ENCODE measurements at places on chromosomes 11 and 22. TPM values are rescaled to one million over a fixed set of nuclear protein-coding genes. Genes with fewer than 3 reads are reported as not detected.
A peak's percentile ranks its signal among the peaks of the same experiment; 100 is the strongest.

DNA sequence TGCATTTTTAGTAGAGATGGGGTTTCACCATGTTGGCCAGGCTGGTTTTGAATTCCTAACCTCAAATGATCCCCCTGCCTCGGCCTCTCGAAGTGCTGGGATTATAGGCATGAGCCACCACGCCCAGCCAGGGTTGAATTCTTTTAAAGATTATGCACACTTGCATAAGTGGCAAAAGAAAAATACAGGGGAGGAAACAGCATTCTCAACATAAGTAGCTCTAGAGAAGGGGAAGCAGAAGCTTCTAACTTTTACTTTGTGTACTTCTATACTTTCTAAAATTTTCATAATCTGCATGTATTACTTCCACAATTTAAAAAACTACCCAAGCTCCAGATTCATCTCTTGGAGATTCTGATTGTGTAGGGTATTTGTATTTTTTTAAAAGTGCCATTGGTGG is 108.0 kb downstream of the SLC1A2 start:
- no peak for DNase-seq

GRCh38 chr11:124977006-124977405 is 23.0 kb downstream of the CCDC15 start:
- DNase-seq: no peak

- no peak for DNase-seq
Observed at GRCh38 chr11:55719608-55720160, 53.6 kb upstream of the OR5D13 start.

- peak; percentile 66 for DNase-seq
Observed at GRCh38 chr11:67033661-67034166, 10.8 kb downstream of the SYT12 start.

DNA sequence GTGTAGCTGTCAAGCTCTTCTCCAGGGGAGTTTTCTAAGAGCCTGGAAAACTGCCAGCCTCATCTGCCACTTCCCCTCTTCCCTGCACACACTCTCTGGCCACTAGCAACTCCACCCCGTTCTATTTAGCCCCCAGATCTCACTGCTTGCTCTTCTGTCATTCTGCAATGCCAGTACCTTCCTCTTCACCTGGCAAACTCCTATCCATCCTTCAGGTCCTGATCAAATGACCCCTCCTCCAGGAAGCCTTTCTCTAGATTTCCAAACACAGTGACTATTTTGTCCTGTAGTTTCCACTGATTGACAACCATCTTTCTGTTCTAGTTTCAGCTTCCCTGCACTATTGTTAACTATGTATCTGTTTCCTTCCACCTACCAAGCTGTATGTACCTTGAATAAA is 437.7 kb downstream of the SOX6 start:
- DNase-seq: no peak

GRCh38 chr11:3905080-3905953 is 49.9 kb downstream of the STIM1 start:
- DNase-seq: peak; percentile 64

GRCh38 chr11:45895553-45896259 is 10.3 kb downstream of the MAPK8IP1 start:
- no peak for DNase-seq

DNA sequence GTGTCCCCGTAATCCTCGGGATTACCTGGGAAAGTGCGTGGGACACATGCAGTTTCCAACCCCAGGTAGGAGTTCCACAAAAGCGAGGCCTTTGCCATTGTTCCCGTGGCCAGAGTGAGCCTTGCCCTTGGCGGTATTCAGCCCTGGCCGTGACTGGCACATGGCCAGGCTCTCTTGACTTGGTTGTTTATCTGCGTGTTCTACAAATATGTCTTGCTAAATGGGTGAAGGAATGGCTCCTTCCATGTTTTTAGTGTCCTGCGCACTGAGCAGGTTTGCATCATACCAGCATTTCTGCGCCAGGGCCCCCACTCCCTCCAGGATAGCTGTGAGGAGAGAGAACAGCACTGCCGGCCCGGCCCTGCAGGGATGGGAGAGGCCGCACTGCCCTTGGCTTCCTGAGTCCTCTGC is 20.0 kb downstream of the POLR3H start:
- DNase-seq: peak; percentile 93

- DNase-seq: no peak
Observed at GRCh38 chr11:77270921-77271320, 30.6 kb downstream of the GDPD4 start.

DNA sequence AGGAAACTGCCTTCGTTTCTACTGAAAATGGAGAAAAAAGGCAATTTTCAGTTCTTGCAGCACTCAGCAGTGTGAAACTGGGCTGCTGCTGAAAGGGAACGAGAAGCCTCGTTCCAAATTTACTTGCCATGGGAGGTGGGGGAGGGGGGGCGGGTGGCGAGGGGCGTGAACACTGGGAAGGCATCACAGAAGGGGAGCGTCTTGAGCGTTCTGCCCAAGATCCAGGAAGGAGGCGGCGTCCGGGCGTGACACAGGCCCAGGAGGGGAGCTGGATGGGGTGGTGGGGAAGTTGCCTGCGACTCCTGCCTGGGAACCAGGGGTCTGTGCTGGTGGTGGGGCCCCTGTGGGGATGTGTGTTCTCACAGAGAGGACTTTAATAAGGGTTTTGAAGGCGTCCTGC is 213.5 kb downstream of the CTTN start:
- DNase-seq: no peak

- DNase-seq: no peak
Observed at GRCh38 chr11:45884596-45885185, 760 bp upstream of the MAPK8IP1 start.

DNA sequence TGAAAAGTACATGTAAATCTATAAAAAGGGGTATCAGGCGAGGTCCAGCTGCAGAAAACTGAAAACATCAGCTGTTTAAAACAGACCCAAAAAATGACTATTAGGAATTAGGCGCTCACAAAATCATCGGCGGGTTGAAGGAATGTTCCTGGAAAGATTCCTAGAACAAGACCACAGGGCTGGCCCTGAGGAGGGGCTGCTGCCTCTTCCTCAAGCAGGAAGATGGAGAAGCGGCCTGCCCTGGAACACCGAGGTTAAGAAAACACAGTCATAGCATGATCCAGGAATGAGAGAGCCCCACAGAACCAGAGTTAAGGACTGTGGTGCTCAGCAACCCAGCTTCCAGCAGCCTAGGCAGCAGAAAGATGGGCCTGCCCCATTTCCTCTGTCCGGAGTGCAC is 78.4 kb downstream of the C11orf91 start:
- no peak for DNase-seq

GRCh38 chr11:27421819-27422494 is 50.6 kb downstream of the LGR4 start:
- DNase-seq: no peak

GRCh38 chr22:46464701-46465344 is 72.6 kb downstream of the CELSR1 start:
- DNase-seq: no peak

DNA sequence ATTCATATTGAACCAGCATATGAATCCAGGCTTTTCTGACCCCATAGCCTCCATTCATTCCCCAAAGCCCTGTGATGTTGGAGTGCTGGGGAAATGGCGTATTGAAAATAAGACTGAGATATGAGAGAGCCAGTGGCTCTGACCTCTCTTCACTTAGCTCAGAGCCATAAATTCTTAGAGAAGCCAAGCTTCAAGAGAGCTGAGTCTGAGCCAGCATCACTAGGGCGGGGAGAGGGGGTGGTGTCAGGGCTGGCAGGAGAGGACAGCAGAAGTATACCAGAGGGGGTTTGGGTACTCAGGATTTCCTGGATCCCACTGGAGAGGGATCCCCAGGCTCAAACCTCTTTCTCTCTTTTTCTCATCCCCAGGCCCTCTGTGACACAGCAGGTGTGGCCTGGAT is 16.7 kb upstream of the MOGAT2 start:
- DNase-seq: no peak

MRGPRX3 gene
- total RNA-seq: not detected

NAA40 gene
- total RNA-seq: 11.6 TPM

MS4A7 gene
- 65.5 TPM for total RNA-seq

C1QTNF5 gene
- 21.0 TPM for total RNA-seq

BTBD18 gene
- total RNA-seq: not detected

SLC5A1 gene
- not detected for total RNA-seq

LDLRAD3 gene
- 16.2 TPM for total RNA-seq

Measured in adrenal gland (tissue), 19 donors.